ENCODE measurements at places on chromosomes 11 and 22. TPM values are rescaled to one million over a fixed set of nuclear protein-coding genes. Genes with fewer than 3 reads are reported as not detected.

- no peaks in the 10 kb centered on the region for H3K4me1 ChIP-seq
- no peak overlapping the region for H3K27ac ChIP-seq
- H3K27me3 ChIP-seq: no peaks in the 10 kb centered on the region
- DNase-seq: no peak
- no peaks in the 10 kb centered on the region for H3K36me3 ChIP-seq
- no peak overlapping the region for H3K4me3 ChIP-seq
Observed at GRCh38 chr11:13054278-13054677, 45.2 kb downstream of the RASSF10 start.

BATF2 gene
- total RNA-seq: 7.5 TPM

GRCh38 chr11:123545726-123546270 lies 108.6 kb downstream of the SCN3B start:
- no peak overlapping the region for H3K27ac ChIP-seq
- no peak overlapping the region for H3K4me3 ChIP-seq
- no peaks in the 10 kb centered on the region for H3K27me3 ChIP-seq
- DNase-seq: no peak

- no peak for DNase-seq
- H3K36me3 ChIP-seq: peaks cover 36% of the 10 kb centered on the region
- no peaks in the 10 kb centered on the region for H3K4me1 ChIP-seq
- no peak overlapping the region for H3K27ac ChIP-seq
- H3K4me3 ChIP-seq: no peak overlapping the region
- H3K27me3 ChIP-seq: no peaks in the 10 kb centered on the region
Observed at GRCh38 chr11:74072286-74072685, 63.4 kb upstream of the UCP3 start.

DNA sequence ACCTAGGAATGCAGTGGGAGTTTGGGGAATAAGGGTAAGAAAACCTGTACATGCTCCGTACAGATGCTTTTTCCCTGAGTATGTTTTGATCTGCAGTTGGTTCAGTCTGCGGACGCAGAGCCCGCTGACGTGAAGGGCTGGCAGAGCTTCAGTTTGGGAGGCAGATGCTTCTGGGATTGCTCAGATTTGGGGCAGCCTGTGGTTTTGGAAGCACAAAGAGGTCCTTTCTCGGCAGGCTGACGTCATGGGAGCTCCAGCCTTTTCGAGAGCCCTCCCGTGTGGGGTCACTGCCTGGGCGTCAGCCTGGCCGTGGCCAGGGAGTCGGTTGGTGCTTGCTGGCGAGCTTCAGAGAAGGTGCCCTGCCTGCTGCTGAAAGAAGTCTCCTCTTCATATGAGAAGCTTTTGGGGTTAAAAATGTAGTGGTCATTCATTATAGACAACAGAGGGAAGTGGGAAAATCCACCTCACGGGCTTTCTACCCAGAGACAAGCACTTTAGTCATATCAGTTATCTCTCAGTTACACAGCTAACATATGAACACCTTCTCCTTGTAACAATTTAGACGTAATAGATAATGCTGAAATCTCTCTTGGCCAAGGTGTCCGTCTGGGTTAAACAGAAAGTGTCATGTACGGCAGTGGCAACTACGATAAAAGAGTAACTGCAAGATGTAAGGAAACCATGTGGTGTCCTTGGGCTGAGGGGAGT lies 26.8 kb downstream of the TPCN2 start:
- no peak for DNase-seq
- H3K4me3 ChIP-seq: no peak overlapping the region
- peaks cover 47% of the 10 kb centered on the region for H3K36me3 ChIP-seq

TPBGL gene
- 0.64 TPM for total RNA-seq

DNA sequence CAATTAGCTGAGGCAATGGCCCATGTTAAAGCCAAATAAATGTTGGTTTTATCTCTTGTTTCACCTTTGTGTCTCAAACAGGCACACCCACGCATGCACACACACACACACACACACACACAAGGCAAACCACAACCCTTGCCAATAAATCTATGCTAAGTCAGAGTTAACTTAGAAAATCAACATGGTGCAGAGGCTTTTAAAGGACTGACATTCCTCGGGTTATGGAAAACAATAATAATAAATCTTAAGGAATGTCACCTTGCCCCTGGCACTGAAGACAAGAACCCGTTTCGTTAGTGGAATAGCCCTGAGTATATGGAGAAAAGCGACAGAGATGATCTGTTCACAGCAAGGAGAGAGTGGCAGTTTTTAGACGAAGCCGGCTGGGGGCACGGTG lies 326.3 kb downstream of the NTM start:
- no peaks in the 10 kb centered on the region for H3K36me3 ChIP-seq
- no peak for DNase-seq
- H3K27me3 ChIP-seq: peaks cover 17% of the 10 kb centered on the region
- no peak overlapping the region for H3K4me3 ChIP-seq

DNA sequence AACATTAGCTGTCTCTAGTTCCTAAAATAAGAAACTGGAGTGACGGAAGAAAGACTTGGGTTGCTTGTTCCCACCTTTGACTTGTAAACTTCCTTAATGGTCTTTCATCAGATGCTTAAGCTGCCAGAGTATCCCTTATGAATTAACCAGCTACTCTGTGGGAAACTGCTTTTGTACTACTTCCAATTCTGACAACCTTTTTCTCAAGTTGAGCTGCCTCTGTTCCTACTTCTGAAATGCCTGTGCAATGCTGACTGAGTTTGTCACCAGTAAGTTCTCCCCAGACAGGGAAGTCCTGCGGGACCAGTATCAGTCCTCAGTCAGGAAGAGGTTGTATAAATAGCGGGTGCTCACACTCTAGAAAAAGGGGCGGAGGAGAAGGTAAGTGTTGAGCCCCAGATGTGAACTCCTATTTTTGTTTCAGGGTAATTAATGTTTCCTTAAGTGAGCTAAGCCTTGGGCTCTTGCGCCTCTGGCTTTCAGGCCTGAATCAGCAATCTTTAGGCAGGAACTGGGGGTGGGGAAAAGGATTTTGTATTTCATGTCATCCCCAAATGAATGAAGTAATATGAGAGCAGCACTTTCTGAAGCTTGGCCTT lies 67.2 kb downstream of the CECR2 start:
- H3K4me1 ChIP-seq: peaks cover 8% of the 10 kb centered on the region
- H3K36me3 ChIP-seq: no peaks in the 10 kb centered on the region
- no peak for DNase-seq
- H3K27ac ChIP-seq: no peak overlapping the region
- no peak overlapping the region for H3K4me3 ChIP-seq

OR4D5 gene
- total RNA-seq: not detected

- DNase-seq: no peak
- no peak overlapping the region for H3K27ac ChIP-seq
- H3K4me3 ChIP-seq: no peak overlapping the region
- H3K36me3 ChIP-seq: no peaks in the 10 kb centered on the region
- no peaks in the 10 kb centered on the region for H3K27me3 ChIP-seq
Observed at GRCh38 chr22:21098099-21098671, 52.4 kb downstream of the LRRC74B start.

DNA sequence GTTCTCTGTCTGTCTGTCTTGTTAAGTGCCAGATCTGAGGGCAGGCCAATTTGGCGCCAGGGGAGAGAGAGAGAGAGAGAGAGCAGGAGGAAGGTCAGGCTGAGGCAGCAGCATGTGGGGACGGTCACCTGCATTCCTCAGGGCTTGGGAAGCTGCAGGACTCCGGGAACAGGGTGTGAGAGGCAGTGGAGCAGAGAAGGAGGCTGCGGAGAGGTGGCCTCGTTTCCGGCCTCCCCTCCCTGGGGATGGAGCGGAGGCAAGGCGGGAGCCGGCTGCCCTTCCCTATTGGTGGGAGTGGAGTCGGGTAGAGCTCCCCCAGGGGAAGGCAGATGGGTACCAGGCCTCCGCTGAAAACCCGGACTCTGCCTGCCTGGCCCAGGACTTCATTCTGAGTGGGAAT lies 9.7 kb downstream of the CLMP start:
- H3K27ac ChIP-seq: no peak overlapping the region
- H3K36me3 ChIP-seq: no peaks in the 10 kb centered on the region
- H3K27me3 ChIP-seq: no peaks in the 10 kb centered on the region
- no peak overlapping the region for H3K4me3 ChIP-seq
- no peaks in the 10 kb centered on the region for H3K4me1 ChIP-seq

- H3K4me3 ChIP-seq: no peak overlapping the region
- H3K4me1 ChIP-seq: no peaks in the 10 kb centered on the region
- no peaks in the 10 kb centered on the region for H3K36me3 ChIP-seq
- DNase-seq: no peak
- H3K27ac ChIP-seq: no peak overlapping the region
Observed at GRCh38 chr11:5239046-5239445, 4.8 kb upstream of the HBD start.

- no peaks in the 10 kb centered on the region for H3K4me1 ChIP-seq
- no peaks in the 10 kb centered on the region for H3K27me3 ChIP-seq
Observed at GRCh38 chr22:45190202-45190872, 26.6 kb downstream of the NUP50 start.

- H3K27ac ChIP-seq: no peak overlapping the region
- no peaks in the 10 kb centered on the region for H3K36me3 ChIP-seq
- H3K4me3 ChIP-seq: no peak overlapping the region
- H3K27me3 ChIP-seq: no peaks in the 10 kb centered on the region
- no peak for DNase-seq
Observed at GRCh38 chr11:38123673-38124072, 1525.6 kb upstream of the RAG2 start.

PTGDR2 gene
- total RNA-seq: 1.8 TPM

DNA sequence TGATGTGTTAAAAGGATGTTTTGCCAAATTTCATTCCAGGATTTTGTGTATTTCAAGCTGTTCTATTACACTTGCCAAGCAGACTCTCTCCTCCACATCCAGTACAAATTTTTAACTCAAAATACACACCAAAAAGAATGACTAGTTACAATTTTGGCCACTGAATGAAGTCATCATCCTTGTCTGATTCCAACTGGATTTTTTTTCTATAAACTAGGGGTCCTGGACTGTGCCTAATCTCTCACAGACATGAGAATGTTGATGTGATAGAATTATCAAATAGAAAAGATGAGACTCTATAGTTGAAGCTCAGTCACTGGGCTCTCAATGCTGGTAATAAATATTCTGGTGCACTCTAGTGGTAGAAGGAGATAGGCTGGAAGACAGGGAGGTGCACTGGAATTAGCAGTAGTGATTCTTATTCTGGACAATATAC lies 85.8 kb downstream of the FANCF start:
- H3K27ac ChIP-seq: no peak overlapping the region
- H3K4me1 ChIP-seq: no peaks in the 10 kb centered on the region
- no peaks in the 10 kb centered on the region for H3K27me3 ChIP-seq
- H3K36me3 ChIP-seq: no peaks in the 10 kb centered on the region
- no peak overlapping the region for H3K4me3 ChIP-seq

DNA sequence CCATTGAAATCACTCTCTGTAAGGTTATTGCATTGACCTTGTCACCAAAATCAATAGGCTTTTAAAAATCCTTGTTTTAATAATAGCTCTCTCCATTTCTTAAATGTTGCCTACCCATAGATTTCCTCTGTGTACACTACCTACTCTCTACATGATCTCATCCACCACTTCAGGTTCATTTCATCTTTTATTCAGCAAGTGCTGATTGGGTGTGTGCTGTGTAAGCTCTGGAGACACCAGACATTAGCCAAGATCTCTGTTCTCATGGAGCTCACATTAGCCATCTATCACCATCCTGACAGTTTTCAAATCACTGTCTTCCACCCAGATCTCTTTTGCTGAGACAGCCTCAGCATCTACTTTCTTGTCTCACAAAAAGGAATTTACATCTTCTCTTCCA lies 4.4 kb upstream of the MS4A10 start:
- no peak overlapping the region for H3K27ac ChIP-seq
- DNase-seq: no peak
- no peak overlapping the region for H3K4me3 ChIP-seq

GRCh38 chr22:38309614-38310517 lies 7.4 kb downstream of the CSNK1E start:
- no peak overlapping the region for H3K4me3 ChIP-seq
- H3K27ac ChIP-seq: peak overlapping the region; percentile 58
- H3K36me3 ChIP-seq: peaks cover 19% of the 10 kb centered on the region
- no peaks in the 10 kb centered on the region for H3K27me3 ChIP-seq
- H3K4me1 ChIP-seq: peaks cover 58% of the 10 kb centered on the region

ADAMTS8 gene
- 39.1 TPM for total RNA-seq

DNA sequence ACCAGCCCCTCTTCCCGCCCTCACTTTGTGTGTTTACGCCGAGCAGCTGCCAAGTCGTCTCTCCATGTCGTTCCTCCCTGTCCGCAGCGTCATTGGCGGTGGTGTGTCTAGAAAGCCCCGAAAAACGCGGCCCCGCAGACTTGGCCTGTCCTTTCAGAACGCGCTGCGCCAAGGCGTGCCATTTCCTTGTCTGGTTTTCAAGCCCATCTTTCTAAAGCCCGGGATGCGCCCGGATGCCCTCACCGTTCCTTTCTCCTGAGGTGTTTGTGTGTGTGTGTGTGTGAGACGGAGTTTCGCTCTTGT lies 557 bp downstream of the MOV10L1 start:
- no peak overlapping the region for H3K4me3 ChIP-seq
- no peaks in the 10 kb centered on the region for H3K36me3 ChIP-seq
- peaks cover 3% of the 10 kb centered on the region for H3K4me1 ChIP-seq
- H3K27ac ChIP-seq: no peak overlapping the region
- no peak for DNase-seq

KCNK4 gene
- not detected for total RNA-seq

DNA sequence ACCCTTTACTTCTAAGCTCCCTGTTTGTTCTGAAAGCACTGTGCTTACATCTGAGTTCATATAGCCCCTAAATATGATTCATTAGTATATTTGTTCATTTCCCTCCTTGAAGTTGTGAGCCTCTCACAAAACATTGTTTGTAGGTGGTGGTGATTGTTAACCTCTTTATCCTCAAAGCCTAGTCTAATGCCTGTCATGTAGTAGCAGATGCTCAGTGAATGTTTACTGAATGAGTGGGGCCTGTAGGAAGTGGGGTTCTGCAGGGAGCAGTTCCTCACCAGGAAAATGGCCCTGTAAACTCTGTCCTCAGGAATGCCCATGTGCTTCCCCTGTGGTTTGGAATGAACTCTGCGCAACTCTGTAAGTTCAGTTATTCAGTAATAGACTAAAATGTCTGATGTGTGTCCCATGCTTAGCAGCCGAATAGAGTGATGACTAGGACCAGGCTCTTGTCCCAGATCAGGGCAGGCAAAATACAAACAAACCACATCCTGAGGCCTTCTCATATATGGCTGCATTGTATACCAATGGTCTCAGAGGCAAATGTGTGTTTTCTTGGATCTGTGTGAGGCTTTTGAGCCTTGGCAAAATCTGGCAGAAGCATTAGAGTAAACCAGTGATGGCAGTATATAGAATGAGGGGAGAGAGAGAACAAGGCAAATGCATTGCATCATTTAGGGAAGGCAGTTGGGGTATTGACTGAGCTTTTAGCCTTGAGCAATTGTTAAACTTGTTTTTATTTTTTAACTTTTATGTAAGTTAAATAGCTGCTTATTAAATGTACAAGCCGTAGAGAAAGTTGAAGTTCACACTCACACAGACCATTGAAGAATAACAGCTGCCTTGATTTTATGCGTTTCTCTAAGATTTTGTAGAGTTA lies 91.4 kb upstream of the BIRC3 start:
- H3K4me1 ChIP-seq: peaks cover 11% of the 10 kb centered on the region
- H3K27me3 ChIP-seq: no peaks in the 10 kb centered on the region
- H3K36me3 ChIP-seq: peaks cover 39% of the 10 kb centered on the region
- H3K27ac ChIP-seq: no peak overlapping the region

- H3K27ac ChIP-seq: no peak overlapping the region
- no peaks in the 10 kb centered on the region for H3K27me3 ChIP-seq
- no peak overlapping the region for H3K4me3 ChIP-seq
- H3K36me3 ChIP-seq: no peaks in the 10 kb centered on the region
- no peak for DNase-seq
Observed at GRCh38 chr22:40056154-40056553, 61.4 kb downstream of the FAM83F start.

Data from upper lobe of right lung (tissue), 1 donor.